ENCODE measurements at places on chromosomes 2 and 18.

- no peak for DNase-seq
Measured at GRCh38 chr2:176817061-176817565, 395.5 kb upstream of the HNRNPA3 start.

GRCh38 chr2:144579556-144579955 is 59.6 kb upstream of the ZEB2 start:
- no peak for DNase-seq

- DNase-seq = no peak
Measured at GRCh38 chr2:46849721-46850556, 65.7 kb downstream of the MCFD2 start.

GRCh38 chr2:235048549-235048948 is 96.7 kb downstream of the SH3BP4 start:
- DNase-seq = no peak

DNA sequence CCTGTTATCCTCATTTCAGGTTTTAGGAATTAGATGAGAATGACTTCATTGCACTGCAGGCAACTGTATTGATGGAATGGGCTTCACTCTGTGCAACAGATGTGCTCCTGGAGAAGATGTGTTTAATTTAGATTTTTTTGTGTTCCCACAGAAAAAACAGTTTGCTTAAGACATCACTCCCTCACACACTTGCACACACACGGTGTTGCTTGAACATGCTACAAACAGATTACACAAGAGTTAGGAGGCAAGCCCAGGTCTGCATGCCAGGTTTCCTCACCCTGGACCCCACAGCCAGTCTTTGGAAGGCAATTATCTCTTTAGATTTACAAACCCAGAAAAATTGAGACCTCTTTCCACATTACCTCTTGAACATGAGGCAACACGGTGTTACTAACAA is 93.7 kb upstream of the KLHL29 start:
- DNase-seq = no peak

- no peak for DNase-seq
Measured at GRCh38 chr2:14428056-14428455, 204.5 kb upstream of the LRATD1 start.

- peak; percentile 51 for DNase-seq
Measured at GRCh38 chr18:36688020-36688965, 140.5 kb downstream of the TPGS2 start.

- peak; percentile 80 for DNase-seq
Measured at GRCh38 chr2:62149708-62150107, 46.2 kb upstream of the B3GNT2 start.

- no peak for DNase-seq
Measured at GRCh38 chr2:30382162-30382783, 64.8 kb upstream of the LCLAT1 start.

GRCh38 chr2:190869721-190870120 is 10.9 kb upstream of the GLS start:
- no peak for DNase-seq

DNA sequence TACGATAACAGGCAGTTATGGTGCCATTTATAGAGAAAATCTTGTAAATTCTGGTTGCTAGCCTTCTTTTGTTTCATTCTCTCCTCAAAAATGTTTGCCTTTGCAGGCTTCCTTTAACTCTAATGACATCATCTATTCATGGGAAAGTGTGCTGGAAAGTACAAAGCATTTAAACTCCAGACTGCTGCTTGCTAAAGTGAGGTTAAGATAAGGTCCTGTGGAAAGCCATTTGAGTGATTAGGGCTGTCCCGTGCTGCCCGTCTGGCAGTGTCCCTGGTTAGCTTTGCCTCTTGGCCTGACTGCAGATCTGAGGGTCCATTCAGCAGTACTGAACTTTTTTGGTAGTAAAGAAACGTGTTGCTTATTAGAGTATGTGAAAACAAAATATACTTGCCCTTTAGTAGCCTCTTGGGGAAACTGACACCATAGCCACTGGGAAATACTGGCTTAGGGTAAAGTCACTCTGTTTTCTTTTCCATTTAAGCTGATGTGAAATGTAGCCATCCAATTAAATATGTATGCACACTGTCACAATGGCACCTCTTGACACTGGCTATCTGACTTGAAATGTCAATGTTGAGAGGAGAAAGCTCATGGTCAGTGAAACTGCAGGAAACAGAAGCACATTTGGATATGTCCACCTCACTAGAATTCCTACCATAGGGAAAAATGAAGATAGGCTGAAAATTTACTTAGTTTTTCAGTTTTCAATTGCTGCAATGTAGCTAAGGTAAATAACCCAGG is 321.5 kb downstream of the SLC8A1 start:
- no peak for DNase-seq

DNA sequence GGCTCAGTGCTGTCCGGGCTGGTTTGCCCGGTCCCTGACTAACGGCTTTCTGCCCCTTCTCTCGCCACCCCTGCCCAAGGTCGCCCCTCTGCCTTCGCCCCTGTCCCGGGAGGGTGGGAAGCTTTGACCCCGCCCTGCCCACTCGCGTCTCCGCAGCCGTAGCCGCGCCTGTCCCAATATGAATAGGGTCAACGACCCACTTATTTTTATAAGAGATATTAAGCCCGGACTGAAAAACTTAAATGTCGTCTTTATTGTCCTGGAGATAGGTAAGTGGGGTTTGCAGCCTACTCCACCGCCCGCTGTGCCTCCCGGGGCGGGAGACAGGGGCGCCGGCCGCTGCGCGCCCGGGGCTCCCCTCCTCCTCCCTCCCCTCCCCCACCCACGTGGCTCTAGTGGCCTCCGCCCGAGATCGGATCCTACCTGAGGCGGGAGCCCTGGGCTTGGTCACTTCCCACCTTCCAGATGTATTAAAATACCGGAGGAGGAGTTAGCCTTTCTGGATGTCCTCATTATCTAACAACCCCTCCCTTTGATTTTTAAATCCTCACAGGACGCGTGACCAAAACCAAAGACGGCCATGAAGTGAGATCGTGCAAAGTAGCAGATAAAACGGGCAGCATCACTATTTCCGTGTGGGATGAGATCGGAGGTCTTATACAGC is 633 bp downstream of the NABP1 start:
- DNase-seq = peak; percentile 86
